ENCODE measurements at places on chromosomes 5 and 9. TPM values are rescaled to one million over a fixed set of nuclear protein-coding genes. Genes with fewer than 3 reads are reported as not detected.

- DNase-seq, result no peak
Measured at GRCh38 chr5:136998854-136999357, 500.2 kb downstream of the SPOCK1 start.

DNA sequence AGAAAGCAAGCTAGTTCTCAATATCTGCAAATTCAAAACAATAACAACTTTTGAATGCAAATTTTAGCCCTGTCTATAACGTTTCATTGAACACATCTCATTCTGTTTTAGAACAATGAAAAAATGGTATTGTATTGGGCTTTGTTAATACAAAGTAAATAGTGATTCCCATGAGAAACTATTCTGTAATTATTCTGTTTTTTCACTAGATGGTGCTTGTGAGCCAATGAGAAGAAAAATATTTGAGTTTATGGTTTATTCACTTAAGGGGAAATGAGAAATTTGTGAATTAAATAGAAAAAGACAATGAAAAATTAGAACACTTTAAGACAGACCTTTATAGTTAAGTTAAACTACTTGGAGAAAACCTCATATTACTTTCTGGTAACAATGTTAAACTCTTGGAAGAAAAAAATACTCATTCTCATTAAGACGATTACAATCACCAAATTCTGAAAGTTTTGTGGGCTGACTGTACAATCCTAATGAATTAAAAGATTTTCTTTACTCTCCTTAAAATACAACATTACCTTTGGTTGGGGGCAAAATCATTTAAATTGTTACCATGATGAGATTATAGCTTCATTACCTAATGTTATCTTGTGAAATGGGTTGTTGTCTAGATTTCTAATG is 127.0 kb downstream of the NNT start:
- DNase-seq, result no peak

DNA sequence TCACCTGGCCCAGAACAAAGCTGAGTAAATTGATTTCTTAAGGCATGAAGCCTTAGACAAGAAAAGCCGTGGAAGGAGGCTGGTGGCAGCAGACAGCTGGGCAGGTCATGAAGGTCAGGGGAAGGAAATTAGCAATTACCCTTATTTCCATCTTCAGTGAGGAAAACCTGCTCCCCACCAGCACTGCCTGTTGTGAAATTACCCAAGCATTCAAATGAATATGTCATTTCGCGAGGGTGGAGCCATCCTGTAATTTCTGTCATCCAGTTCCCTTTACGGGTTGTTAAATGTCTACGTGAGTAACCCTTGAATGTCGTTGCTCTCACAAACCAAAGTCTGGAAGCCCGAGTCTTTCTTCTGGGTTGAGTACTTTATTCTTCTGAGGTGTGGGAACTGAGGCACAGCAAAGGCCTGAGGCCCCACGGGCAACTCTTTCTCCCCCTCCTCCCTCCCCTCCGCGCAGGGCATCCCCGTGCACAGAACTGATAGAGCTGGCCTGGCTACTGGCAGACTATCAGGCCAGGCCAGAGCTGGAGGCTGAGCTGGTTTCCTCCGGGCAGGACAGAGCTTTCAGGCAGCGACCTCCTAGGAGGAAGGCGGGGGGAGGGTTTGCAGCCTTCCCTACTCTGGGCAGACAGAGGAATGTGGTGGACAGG is 22.0 kb upstream of the AK3 start:
- DNase-seq, result no peak

DNA sequence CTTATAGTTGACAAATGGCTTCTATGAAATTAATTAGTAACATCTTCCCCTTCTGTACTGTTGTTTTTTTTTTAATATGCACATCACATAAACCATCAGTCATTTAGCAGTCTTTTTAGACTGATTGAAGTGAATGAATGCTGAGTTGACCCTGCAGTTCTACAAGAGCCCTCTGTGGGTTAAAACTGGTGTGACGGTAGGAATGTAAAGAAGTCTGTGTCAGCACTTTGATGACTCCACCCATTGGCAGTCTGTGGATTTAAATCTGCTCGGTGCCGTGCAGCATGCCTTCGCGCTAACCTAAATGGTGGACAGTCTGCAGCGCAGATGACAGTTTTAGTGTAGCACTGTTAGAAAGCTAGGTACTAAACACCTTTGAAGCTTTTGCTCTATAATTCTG is 3.1 kb downstream of the GTF3C4 start:
- no peak for DNase-seq

The LMBRD2 gene
- 3.9 TPM for total RNA-seq

All from H1 (cell line).